ENCODE measurements at places on chromosomes 11 and 22.

- DNase-seq, result no peak
Measured at GRCh38 chr11:12276356-12276755, 101.0 kb upstream of the PARVA start.

GRCh38 chr11:67345920-67346819 lies 7.2 kb downstream of the POLD4 start:
- DNase-seq, result peak; percentile 61

GRCh38 chr11:44333271-44334218 lies 23.6 kb upstream of the ALX4 start:
- DNase-seq, result no peak

GRCh38 chr11:98766903-98767302 lies 253.8 kb upstream of the CNTN5 start:
- no peak for DNase-seq

DNA sequence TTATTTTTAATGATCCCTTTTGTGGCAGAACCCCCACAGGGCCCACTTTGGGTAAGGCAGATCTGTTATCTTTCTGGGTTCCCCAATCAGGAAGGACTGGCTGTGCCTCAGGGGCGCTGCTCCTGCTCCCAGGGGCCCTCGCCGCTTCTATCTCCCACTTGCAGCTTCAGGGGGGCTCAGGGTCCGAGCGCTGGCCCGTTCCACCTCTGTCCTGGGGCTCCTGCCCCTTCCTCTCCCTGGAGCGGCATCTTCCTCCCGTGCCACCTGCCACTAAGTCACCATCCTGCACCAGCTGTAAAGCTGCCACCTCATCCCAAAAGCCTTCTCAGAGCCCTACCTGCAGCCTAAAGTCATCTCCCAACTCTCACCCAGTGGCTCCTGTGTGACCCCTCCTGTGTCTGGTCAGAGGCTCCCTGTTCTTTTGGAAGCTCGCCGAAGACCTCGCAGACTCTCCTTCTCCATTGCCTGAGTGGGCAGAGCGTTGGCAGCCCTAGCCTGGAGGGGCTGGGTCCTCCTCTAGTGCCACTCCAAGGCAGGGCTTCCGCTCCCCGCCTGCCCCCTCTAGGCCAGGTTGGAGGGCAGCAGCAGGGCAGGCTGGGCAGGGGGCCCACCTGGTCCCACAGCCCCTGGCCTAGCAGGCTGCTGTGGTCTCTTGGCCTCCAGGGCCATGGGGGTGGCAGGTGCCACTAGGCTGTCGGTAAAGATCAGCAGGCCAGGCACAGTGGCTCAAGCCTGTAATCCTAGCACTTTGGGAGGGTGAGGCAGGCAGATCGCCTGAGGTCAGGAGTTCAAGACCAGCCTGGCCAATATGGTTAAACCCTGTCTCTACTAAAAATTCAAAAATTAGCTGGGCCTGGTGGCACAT lies 106.7 kb downstream of the MORC2 start:
- peak; percentile 5 for DNase-seq

DNA sequence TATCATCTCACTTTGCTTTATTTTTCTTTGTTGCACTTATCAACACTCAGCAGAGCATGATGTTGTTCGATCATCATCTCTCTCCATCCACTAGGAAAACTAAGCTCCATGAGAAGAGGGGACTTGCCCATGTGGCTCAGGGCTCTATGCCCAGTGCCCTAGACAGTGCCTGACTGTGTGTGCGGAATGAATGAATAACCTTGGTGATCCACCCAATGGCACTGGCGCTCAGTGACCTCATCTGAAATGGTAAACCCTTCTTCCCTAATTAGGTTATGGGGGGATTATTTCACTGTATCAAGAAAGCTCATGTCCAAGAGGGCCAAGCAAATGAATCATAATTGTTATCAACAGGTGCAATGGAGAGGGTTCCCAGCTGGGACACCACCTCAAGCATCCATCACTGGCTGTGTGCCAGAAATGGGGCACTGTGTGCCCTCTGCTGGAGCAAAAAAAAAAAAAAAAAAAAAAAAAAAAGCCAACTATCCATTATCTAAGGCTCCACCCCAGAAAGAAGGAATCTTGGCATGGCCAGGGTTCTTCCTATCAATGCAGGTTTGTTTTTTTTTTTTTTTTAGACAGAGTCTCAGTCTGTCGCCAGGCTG lies 172.6 kb downstream of the LARGE1 start:
- no peak for DNase-seq

DNA sequence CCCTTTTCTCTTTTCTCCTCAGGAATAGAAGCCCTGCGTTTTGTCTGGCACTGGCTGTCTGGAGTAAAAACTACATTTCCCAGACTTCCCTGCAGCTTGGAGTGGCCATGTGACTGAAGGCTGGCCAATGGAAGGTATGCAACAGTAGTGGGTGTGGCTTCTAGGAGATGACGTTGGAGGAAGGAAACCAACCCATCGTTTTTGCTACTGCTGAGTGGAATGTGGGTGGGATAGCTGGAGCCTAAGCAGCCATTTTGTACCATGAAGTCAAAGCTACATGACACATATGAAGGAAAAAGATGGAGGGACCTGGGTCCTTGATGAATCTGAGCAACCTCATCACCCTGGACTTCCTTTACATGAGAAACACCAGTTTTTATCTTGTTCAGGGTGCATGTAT lies 19.6 kb downstream of the FGF3 start:
- no peak for DNase-seq

GRCh38 chr11:26780376-26781085 lies 58.7 kb upstream of the SLC5A12 start:
- DNase-seq, result no peak

DNA sequence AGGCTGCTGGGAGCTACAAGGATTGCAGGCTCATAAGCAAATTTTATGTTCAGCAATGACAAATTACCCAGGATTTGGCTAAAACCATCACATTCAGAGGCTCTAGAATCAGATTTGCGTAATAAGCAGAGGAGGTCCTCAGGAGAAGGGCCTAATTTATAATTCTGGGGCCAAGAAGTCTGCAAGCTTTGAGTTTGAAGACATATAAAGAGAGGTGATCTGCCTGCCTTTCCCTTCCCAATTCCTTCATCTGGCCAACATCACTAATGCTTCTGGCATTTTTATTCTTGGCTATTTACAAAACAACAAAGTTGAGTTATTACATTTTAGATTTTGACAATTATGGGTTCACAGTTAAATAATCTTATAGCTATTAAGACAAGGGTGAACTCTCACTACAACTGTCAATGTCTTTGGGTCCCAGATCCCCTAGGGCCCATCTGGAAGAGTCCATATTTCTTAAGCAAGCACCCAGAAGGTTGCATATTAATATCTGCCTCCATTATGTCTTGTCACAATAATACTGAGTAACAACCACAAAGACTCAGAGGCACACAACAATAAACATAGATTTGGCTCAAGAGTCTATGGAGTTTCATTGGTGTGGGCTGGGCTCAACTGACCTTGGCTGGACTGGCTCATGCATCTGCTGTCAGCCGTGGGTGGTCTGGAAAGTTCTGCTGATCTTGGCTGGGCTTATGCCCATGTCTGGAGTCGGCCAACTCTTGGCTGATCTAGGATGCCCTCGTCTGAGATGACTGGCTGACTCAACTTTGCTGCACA lies 67.2 kb upstream of the CD82 start:
- DNase-seq, result no peak

DNA sequence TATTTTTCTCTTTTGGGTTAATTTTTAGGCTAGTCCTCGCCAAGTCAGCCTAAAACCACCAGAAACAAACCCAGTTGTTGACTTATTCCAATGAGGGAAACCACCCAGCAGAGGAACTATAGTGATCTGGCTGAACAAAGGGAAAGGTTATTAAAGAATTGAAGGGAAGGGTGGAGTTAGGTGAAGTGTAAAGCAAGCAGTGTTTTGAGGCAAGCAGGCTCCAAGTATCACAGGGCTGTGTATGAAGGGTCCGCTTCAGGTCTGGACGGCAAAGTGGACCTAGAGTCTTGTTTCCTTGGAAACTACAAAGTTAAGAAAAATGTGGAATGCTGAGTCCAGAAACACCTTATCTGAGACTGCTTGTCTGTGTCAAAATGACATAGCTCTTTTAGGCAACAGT lies 3.2 kb upstream of the TCN2 start:
- no peak for DNase-seq

DNA sequence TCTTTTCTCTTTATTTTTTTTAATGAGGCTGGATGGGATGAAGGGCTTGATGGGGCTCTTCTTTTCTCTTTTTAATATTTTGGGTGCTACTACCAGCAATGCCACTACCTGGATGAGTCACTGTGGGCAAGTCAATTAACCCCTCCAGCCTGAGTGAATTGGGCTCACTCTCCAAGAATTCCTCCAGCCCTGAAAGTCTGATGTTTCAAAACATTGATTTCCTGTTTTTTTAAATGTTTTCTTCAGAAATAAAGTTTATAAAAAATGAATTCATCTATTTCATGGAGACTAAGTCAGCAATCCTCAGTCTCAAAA lies 812 bp upstream of the OR5A2 start:
- DNase-seq, result no peak

DNA sequence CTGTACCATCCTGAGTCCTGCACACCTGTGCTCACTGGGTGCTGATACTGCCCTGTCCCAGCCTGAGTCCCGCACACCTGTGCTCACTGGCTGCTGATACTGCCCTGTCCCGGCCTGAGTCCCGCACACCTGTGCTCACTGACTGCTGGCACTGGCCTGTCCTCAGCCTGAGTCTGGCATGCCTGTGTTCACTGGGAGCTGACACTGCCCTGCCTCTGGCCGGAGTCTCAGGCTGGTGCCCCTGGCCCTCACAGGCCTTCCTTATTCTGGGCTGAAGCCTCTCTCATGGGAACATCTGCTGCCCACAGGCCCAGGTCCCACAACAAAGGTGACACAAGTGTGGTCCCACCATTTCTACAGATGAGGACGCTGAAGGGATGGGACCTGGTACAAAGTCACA lies 115.1 kb downstream of the MPPED1 start:
- DNase-seq, result no peak

- peak; percentile 65 for DNase-seq
Measured at GRCh38 chr11:58334708-58335107, 24.2 kb downstream of the OR5B17 start.

GRCh38 chr11:60717956-60718355 lies 6.6 kb upstream of the MS4A18 start:
- DNase-seq, result no peak

DNA sequence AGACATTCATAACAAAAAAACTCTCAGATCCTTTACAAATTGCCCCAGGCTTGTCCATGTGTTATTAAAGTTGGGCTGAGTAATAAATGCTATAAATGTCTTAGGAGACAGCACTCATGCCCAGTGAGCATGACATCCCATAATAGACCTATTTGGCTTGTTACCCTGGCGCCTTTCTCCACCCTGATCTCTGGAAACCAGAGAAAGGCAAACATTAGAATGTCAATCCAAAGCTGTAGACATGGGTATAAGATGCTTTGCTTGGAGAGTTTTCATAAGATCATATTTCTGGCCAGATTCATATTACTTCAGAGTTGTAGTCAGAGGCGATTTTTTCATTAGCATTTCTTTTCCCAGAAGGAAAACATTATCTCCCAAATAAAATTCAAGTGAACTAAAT lies 161.3 kb upstream of the UBASH3B start:
- peak; percentile 38 for DNase-seq

DNA sequence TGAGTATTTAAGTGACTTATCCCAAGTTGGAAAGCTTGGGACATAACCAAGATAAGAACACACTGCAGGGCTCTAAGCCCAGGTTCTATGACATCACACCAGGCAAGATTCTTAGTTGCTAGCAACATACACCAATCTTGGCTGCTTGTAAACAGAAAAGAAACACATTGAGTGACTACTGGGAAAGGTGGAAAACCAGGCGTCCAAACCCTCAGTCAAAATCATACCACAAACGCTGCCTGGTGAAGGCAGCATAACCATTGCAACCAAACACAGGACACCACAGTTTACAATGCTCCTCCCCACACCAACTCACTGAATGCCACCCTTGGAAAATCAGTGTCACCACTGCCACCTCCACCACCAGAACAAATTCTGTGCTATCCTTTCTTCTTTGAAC lies 379.9 kb downstream of the TTC28 start:
- DNase-seq, result no peak

GRCh38 chr11:88507771-88508417 lies 170.4 kb upstream of the CTSC start:
- DNase-seq, result no peak

- DNase-seq, result no peak
Measured at GRCh38 chr11:19842505-19842904, 129.9 kb downstream of the NAV2 start.

- no peak for DNase-seq
Measured at GRCh38 chr11:74735365-74735928, 4.2 kb upstream of the CHRDL2 start.

DNA sequence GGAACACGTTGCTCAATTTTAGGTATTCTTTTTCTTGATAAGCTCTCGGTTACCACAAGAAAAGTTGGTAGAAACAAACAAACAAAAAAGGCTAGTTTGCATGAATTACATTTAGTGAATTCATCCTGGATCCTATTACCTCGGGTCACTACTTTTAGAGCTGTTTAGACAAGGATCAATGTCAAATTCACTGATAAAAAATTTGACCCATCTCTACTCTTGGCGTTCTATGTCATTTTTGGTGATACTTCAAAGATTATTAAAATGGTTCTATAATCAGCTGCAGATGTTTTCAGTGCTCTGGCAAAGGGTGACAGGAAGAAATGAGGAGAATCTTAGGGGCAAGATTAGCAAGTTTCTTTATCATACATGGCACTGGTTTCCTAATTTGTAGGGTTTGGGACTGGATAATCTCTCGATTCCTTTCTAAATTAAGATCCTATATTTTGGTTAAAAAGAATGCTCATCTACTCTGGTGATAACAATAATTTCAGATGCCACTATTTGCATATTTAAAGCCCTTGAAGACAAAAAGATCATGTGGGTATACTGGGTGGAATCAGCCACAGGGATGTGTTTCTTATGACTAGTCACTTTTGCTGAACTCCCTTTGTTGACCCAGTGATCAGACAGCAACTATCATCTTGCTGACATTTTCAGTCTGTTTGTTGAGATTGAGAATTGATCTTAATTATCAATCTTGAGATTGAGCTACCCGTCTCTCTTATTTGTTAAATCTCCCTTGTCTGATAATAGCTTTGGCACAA lies 442.9 kb downstream of the AASDHPPT start:
- DNase-seq, result no peak

DNA sequence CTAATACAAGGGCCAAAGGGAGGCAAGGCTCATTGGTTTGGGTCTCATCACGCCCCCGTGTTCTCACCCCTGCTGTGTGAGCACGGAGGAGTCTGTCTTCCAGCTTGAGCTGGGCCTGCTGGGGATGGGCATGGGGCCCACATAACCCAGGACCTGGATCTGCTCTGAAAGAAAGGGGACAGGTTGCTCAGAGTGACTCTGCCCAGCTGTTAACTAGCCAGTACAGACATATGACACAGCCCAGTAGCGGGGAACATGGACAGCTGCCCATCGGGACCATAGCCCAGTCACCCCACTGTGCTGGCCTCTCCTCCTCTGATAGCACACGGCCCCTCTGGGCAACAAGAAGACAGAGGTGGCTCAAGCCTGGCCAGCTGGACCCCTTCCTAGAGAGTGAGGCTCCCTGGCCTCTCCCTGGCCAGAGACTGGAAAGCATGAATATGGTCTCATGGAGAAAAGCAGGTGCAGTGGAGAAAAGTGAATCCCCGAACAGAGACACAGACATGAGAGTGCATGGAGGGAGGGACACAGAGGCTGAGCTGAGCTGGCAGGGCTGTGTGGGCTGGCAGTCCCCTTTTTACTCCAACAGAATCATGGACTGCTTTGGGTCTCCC lies 973.9 kb downstream of the BRD1 start:
- no peak for DNase-seq

All from GM03348 (cell line).